ENCODE measurements at places on chromosomes 1 and 21.

GRCh38 chr1:153587314-153587713 is 21.7 kb upstream of the S100A2 start:
- no peak for DNase-seq

- DNase-seq, result peak; percentile 69
Measured at GRCh38 chr1:91553177-91553591, 52.5 kb downstream of the CDC7 start.

DNA sequence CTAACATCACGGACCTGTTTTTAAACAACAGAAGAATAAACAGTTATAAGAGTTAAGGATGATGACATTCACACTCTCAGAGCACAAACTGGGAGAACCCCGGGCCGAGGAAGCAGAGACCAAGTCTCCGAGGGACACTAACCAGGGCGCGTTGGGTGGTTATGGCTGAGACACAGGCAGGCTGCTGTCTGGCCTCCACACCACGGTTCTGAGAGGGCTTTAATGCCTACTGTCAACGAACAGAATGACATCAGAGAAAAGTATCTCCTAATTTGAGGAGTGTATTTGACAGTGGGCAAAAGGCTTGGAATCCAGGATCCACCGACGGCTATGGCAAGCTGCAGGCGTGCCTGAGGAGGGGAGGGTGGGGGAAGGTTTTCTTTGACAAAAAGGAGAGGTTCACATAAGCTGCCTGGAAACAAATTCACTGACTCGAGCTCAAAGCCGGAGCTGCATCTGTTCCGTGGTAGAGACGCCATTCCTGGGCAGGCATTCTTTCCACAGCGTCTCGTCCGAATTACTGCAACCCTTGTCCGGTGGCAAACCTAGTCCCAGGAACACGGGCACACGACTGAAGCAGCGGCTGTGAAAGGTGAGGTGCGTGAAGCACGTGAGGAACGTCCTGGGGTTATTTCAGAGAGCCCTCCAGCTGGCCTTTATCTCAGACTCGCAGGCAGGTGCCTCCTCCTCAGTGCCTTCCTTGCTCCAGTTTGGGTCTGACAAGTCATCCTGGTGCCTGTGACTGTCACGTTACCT is 9.4 kb downstream of the POFUT2 start:
- no peak for DNase-seq

DNA sequence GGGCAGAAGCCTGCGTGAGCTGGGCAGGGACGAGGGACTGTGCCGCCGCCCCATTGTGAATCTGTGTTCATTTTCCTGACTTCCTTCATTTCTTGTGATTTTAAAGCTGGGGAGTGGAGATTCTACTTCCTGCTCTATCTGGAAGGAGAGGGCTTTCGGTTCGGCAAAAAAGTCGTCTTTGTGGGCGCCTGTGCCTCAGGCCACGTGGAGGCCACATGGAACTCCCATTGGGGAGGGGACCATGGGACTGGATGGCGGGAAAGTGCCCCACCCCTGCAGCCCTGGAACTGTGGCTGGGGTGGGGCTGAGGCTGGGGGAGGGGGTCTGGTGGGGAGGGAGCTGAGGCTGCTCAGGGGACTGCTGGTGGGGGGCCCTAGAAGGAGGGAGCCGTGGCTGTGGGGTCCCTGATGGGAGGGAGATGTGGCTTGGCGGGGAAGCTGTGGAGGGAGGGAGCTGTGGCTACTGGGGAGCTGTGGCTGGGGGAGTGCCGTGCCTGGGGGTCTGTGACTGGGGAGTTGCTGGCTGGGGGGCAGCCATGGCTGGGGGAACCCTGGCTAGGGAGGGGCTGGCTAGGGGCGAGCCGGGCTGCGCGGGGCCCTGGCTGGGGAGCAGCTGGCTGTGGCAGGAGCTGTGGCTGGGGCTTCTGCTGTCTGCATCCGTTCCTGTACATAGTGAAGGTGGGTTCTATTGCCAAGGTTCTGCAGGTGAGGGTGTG is 31.5 kb downstream of the COL18A1 start:
- no peak for DNase-seq

DNA sequence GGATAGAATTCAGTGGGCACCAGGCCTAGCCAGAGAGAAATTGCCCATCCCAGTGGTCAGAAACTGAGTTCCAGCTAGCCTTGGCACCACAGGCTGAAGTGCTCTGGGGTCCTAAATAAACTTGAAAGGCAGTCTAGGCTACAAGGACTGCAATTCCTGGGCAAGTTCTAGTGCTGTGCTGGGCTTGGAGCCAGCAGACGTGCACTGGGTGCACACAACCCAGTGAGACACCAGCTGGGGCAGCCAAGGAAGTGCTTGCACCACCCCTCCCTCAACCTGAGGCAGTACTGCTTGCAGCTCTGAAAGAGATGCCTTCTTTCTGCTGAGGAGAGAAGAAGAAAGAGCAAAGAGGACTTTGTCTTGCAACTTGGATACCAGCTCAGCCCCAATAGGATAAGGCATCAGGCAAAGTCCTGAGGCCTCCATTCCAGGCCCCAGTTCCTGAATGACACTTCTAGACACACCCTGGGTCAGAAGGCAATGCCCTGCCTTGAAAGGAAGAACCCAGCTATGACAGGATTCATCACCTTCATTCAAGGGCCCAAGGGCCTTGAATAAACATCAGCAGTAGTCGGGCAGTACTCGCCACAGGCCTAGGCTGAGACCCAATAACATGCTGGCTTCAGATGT is 55.1 kb downstream of the OVGP1 start:
- no peak for DNase-seq

DNA sequence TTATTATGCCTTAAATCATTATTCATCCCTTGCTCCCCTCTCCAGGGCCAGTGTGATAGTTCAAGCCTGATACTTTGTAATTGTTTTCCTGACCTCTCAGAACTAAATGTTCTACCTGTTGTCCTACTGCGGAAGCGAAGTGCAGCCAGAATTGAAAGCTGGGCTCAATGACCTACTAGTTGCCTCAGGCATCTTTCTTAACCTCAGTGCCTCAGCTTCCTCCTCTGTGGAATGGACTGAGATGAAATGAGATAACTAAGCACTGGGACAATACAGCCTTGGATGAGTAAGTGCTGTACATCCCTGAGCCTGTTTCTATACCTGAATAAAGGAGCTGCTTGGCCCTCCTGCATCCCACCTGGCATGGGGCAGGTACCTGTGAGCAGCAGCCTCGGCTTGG is 26.4 kb downstream of the COL16A1 start:
- no peak for DNase-seq

DNA sequence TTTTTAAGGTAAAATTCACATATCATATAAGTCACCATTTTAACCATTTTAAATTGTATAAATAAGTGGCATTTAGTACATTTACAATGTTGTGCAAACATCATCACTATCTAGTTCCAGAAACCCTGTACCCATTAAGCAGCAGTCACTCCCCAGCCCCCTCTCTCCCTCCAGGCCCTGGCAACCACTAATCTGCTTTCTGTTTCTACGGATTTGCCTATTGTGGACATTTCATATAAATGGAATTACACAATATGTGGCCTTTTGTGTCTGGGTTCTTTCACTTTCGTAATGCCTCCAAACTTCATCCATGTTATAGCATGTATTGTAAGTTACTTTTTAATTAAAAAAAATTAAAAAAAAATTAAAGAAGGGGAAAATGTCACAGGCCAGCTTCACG is 58.0 kb upstream of the RAB3GAP2 start:
- DNase-seq, result no peak
